Stimulated activated CD8-positive, alpha-beta memory T cell treated with anti-CD3 and anti-CD28 coated beads, Interleukin-15, amount 100 ng/mL, for 1 hour (primary cell): ENCODE measurements at places on chromosomes 7 and 10.

- DNase-seq = no peak
Observed at GRCh38 chr10:95247881-95248583, 42.8 kb downstream of the PDLIM1 start.

DNA sequence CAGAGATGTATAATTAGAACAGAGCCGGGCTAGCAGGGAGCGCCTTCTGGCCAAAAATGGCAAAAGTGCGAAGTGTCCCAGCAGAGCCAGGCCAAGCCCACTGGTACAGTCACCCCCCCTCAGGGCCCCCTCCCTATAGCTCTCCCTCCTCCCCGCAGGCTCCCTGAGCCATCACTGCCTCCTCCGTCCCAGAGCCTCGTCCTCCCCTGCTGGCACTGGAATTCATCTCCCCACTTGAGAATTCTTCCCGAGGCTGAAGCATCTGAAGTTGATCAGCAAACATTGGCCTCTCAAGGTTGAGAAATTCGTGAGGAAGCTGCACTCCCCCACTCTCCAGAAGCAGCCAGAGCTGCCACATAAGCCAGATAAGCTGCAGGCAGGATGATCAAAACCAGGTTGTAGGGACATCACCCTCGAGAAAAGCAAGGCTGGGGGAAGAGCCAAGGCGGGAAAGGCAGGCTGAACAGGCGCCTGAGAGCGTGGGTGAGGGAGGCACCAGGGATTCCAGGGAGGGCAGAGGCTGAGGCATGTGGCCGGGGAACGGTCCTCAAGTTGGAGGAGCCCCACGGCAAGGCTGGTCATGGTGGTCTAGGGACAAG is 23.4 kb downstream of the CAMK2G start:
- DNase-seq = no peak

GRCh38 chr10:12928571-12928970 is 72.9 kb downstream of the CCDC3 start:
- DNase-seq = no peak

GRCh38 chr7:3860932-3861331 is 559.9 kb downstream of the SDK1 start:
- DNase-seq = no peak

DNA sequence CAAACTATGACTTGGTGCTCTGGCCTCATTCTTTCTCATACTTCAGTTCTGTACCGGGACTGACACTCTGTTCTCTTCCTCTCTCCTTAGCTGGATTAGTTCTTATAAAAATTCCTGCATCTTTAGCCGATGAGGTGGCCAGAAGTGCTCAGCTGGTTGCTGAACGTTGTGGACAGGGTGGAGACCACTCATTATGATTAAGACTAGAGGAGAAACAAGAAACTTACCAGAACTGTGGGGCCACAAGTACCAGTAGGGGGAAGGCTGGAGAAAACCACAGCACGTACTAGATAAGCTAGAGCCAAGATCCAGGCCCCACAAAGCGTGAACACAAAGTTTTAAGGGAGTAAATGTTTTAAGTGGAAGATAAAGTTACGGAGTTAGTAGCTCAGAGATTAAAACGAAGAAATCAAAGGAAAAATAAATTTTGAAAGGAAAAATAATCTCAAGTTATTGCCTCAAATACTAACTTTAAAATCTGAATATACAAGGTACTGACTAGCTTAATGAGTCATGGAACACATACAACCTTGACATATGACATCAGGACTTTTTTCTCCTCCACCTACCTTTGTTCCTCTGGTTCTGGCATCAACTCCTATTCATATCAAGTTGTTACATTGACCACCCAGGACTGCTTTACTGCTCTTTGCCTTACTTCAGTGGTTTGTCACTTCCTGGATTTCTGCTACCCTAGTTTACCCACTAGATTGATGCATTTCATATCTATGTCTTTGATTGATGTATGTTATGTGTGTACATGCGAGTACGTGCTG is 469.0 kb downstream of the TFEC start:
- DNase-seq = no peak

DNA sequence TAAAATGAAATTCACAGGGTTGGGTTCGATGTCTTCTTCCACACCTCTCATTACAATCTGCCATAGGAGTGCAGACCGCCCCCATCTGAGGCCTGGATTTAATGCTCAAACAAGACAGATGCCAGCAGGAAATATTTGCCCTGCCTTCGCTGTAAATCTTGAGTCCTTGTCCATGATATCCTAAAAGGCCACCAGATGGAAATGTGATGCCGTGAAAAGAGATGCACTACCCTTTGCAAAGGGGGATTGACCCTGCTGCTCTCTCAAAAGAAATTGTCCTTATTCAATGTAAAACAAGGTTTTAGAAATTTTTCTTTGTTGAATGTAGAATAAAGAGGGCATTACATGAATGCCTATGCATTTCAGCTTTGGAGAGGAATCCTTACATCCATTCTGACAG is 37.5 kb downstream of the AGAP4 start:
- DNase-seq = no peak

DNA sequence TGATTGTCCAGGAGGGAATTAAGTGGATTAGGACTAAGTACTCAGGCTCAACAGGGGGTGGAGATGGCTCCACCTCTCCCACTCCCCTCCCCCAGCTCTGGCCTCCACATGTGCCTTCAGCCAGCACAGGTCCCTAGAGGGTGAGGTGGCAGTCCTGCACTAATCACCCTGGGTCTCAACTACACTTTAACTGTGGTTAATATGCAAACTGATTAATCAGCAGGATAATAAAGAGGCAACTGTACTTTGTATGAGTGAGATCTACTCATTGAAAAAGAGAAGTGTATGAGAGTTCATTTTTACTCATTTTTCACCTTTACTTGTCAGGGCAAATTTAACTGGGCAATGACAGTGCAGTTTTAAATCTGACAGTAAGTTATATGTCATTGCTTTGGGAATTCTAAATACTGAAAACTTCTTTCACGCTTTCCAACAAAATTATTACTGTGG is 223.8 kb upstream of the CCDC6 start:
- no peak for DNase-seq

DNA sequence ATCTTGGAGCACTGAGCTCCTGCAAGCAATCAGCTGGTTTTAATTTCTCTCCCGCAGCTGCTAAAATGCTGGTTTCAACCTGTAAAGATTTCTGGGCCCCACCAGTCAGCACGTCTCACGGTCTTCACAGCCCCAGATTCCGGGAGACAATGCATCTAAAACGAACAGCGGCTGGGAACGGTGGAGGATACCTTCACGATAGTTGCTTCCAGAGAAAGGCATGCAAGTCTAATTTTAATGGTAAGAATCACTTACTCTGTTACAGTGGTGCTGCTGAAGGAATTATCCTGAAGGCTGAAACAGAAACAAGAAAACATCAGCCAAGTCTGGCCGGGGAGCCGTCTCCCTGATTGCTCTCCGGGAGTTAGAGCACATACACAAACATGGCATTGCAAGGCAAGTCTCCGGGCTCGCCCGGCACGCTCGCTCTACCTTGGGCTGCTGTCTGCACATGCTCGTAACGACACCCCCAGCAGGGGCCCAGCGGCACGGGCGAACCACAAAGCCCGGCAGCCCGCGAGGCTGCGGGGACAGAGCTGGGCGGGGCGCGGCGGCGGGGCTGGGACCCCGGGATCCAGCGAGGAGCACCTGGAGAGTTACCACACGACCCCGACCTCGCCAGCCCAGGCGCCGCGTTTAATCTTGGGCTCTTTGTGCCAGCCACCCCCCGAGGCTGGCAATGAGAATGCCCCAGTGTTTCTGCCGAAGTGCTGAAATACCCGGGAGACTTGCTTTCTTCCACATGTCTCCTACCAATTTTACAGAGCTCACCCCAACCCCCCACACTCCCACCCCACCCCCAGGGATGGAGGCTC is at the start of gene FAM13C:
FAM13C (minus strand) TSS at position 406 of the 815 bp plus-strand sequence; CDS start at position 317, 89 bp downstream.
- DNase-seq = no peak

- DNase-seq = no peak
Observed at GRCh38 chr10:43824934-43825333, 176.3 kb upstream of the ZNF32 start.

- no peak for DNase-seq
Observed at GRCh38 chr10:133391761-133392518, 2.0 kb upstream of the MTG1 start.

GRCh38 chr10:121043124-121043849 is 192.1 kb downstream of the WDR11 start:
- DNase-seq = no peak

DNA sequence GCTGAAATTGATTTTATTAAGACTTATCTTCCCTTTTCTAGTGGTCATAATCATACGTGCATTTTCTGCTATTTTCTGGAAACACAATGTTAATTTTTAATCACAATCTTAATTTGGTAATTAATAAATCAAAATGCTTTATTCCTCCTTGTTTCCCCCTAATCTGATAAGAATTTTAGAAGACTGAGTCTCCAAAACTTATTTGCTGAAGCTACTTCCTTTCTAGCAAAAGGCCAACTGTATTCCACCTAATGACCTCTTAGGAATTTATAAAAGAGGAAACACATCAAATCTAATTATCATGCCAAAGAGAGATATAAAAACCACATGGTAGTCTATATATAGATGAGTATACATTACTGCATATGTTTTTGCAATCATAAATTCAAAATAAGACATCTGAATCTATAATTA is 140.6 kb downstream of the GNAI1 start:
- no peak for DNase-seq

- DNase-seq = no peak
Observed at GRCh38 chr7:2016021-2016631, 216.6 kb downstream of the MAD1L1 start.

- DNase-seq = no peak
Observed at GRCh38 chr7:916291-916941, 38.1 kb downstream of the ADAP1 start.

- DNase-seq = no peak
Observed at GRCh38 chr10:132234860-132235259, 48.1 kb downstream of the DPYSL4 start.

GRCh38 chr10:46520941-46521340 is 35.5 kb downstream of the GPRIN2 start:
- no peak for DNase-seq

GRCh38 chr10:80871083-80871482 is 333.4 kb downstream of the SH2D4B start:
- DNase-seq = no peak

DNA sequence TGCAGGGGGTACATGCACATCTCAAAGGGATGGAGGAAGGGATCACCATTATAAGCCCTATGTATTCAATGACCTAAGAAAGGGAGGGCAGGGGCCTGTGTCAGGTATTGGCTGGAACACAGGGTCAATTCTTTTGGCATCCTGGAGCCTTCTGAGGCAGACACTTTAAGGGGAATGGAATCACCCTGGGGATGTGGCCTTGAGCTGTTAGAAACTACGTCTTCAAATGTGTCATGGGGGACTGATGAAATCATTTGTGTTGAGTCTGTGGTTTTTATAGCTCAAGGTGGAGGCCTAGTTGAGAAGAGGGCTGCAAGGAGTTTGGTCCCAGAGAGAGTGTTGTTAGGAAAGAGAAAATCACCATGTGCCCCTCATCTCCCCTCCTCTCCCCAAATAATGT is 206.1 kb upstream of the CELF2 start:
- no peak for DNase-seq

DNA sequence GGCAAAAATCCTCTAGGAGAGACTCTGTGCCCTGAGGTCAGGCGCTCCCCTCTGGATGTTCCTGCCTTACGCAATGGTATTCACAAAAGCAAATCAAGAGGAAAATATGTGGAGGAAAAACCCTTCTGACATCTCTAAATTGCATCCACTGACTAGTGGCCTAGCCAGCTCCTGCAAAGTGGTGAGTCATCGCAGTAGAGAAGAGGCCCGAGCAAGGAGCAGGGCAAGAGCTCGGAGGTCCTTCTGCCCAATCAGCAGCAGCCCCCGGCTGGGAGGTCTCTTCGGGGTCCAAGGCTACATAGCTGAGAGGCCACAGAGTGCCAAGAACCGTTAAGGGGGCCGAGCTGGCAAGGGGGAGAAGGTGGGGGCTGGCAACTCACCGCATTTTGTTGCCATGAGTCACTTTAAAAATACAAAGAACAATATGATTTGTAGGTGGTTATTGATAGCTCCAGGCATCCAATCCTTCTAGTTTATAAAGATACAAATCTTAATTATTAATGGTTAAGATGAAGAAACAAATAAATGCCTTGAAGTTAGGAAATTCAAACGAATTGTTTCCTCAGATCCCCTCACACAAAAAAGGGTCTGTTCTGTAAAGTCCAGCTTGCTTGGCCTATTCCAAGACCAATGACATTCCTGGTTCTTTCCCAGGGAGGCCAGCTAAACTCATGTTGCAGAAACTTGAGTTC is 161.6 kb downstream of the PKD1L1 start:
- no peak for DNase-seq

GRCh38 chr7:11923376-11923930 is 91.5 kb upstream of the THSD7A start:
- DNase-seq = no peak

DNA sequence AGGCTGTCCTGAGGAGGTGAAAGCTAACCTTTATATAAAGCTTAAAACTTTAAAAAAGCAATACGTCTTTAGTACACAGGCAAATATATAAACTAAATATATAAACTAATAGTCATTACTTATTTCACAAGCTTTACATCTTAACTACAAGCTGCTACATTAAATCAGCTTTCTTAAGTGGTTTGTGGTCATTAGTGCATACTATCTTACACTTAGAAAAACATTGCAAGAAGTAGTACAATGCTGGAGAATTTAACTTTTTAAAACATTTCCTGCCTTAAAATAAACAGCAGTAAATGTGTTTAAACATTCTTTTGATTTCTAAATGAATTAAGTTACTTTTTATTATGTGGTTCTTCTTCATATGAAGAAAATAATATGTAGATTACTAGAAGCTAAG is 36.3 kb downstream of the MET start:
- DNase-seq = no peak

DNA sequence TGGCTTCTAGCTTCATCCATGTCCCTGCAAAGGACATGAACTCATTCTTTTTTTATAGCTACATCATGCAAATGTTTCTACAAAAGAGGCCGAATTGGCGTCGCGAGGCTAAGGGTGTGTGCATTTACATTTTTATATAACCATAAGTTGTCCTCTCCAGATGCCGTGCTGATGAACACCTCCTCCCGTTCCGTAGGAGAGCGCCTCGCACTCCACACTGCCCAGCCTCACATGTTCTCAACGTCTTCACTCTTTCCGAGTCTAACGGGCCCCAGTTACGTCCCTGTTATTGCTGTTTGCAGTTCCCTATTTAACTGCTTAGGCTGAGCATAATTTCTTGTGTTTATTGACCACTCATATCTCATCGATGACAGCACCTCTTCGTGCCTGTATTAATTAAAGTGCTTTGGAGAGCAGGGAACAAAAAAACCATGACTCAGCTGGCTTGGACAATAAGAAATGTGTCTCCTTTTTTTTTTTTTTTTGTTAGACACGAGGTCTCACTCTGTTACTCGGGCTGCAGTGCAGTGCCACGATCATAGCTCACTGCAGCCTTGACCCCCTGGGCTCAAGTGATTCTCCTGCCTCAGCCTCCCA is 113.5 kb upstream of the SDK1 start:
- DNase-seq = no peak
